ENCODE measurements at places on chromosomes 5 and 9.

DNA sequence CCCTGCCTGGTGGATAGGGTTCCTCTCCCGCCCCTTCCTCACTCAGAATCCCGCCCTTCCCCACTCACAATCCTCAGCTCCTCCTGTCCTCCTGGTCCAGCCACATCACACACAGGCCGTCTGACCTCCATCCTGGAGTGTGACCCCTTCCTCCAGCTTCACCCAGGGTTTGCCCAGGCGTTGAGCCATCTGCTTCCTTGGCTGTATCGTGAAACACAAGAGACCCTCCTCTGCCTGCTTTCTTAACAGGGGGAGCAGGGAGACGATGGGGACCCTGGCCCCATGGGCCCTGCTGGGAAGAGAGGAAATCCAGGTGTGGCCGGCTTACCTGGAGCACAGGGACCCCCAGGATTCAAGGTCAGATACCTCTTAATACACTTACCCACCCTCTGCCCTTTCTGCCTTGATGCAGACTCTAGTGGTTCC lies 32.3 kb upstream of the ORM1 start:
- no peak for DNase-seq

GRCh38 chr5:41650131-41650530 lies 139.7 kb upstream of the PLCXD3 start:
- DNase-seq: no peak

- no peak for DNase-seq
Measured at GRCh38 chr9:91259162-91259561, 102.6 kb downstream of the AUH start.

GRCh38 chr5:115496936-115497576 lies 47.5 kb downstream of the FEM1C start:
- DNase-seq: no peak

GRCh38 chr5:14807471-14807870 lies 64.1 kb downstream of the ANKH start:
- DNase-seq: no peak

GRCh38 chr9:90774682-90775081 lies 26.9 kb upstream of the SYK start:
- no peak for DNase-seq

DNA sequence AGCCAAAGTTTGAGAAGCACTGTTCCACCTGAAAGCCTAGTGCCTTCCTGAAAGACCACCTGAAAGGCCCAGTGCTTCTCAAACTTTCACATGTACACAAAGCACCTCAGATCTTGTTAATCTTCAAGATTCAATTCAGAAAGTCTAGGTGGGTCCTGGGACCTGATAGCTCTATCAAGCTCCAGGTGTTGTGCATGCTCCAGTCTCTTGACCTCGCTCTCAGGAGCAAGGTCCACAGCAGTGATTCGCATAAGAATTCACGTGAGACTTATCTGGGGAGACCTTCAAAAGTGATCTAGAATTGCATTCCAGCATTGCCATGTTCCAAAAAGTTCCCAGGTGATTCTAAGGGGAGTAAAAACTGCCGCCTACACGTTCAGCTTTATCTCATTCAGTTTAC lies 102.1 kb downstream of the PIK3R1 start:
- DNase-seq: no peak

GRCh38 chr9:114001794-114002261 lies 76.3 kb downstream of the AMBP start:
- DNase-seq: no peak

DNA sequence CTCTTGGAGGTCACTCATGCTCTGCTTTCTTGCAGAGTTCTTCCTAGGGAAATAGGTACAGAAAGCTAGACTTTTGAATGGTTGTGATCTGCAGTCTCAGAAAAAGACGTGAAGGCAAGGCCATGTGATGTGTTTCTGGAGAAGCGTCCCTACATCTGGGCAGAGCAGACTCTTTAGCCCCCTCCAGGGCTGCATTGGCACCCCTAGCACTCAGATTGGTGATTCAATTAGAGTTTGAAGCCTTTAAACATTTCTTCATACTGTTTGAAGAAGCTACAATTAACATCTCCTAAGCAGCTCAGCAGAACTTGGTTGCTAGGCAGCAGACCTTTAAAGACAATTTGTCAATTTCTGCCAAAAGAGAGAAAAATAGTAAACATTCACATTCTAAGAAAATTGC lies 21.6 kb downstream of the JADE2 start:
- DNase-seq: no peak

DNA sequence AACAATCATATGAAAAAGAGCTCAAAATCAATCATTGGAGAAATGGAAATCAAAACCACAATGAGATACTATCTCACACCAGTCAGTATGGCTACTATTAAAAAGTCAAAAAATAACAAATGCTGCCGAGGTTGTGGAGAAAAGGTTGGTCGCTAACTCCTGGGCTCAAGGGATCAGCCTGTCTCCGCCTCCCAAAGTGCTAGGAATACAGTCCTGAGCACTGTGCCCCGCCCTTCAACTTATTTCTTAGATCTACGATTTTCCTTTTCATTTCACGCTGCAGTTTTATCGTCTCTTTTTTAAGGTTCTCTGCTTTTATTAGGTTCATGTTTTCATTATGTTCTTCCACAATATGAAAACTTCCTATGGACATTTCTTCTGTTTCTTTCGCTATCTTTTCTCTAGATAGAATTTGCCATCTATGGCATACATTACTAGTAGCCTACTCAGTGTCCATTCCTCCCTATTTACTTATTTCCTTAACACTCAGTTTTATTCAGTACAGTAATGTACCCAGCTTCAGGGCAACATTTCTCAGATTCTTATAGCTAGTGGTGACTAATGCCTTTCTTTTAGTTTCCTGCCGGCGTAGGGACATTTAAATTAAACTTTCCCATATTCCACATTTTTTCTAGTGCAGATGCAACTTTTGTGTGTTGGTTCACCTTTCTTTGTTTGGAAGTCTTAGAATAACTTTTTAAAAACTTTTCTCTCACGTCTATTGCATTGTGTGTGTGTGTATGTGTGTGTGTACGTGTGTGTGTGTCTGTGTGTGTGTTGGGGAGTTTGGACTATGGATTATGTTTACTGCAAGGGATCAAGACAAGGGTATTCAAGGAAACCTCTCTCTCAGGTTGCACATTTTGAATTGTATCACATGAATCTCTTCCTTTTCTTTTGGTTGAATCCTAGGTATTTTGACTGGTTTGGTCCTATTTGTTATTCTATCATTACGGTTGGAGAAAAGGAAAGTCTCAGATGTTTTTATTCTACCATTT lies 21.6 kb upstream of the FBN2 start:
- DNase-seq: no peak

DNA sequence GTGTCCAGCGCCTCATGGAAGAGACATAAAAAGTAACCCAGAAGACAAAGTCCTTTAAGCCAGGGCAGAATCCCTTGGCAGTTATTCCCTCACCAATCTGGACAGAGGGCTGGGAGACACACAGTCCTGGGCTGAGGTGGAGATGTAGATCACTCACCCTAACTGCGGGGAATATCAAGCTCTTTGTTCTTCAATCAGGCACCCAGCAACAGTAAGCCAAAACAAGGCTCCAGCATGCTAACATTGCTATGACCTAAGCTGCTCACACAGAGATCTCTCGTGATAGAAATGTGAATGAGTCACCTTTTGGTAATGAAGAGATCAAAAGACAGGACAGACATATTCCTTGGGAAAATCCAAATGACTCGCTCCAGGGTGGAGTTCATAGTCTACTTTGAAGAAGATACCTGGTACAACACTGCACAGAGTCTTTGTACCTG lies 101.3 kb downstream of the FBN2 start:
- DNase-seq: no peak

- no peak for DNase-seq
Measured at GRCh38 chr5:59274106-59274636, 619.4 kb downstream of the PDE4D start.

GRCh38 chr9:117718701-117719100 lies 14.5 kb downstream of the TLR4 start:
- DNase-seq: no peak

GRCh38 chr5:103624675-103625074 lies 62.1 kb upstream of the NUDT12 start:
- no peak for DNase-seq

GRCh38 chr9:117403403-117403811 lies 11.4 kb downstream of the ASTN2 start:
- DNase-seq: no peak

DNA sequence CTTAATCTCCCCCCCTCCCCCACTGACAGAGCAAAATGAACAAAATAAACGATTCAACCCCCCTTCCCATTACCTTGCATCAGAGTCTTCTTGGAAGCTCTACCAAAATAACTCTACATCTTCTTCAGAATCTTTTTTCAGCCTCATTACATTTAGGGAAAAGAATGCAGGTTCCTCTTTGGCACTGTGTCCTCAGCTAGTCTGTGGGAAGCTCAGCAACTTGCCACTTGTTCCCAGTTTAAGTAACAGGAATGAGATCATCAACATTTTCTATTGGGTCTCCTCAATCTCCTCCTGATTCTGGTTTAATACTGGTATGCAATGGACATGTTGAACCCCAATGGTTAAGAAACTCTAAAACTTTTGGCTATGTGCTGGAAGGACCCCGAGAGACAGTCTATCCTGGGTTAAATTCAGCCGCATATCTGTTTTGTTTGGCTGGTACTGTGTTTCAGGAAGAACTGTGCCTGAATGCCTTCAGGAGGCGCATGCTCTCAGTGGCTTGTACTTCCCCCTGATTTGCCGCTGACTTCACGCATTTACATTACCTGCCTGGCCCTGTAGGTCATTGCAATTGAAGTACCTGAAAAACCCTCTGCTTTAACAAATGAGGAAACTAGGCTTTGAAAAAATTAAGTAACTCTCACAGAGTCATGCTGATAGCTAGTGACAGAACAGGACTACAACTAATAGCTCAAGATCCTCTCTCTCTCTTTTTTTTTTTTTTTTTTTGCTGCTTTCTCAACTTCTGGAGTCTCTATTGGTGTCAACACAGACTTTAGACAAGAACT lies 78.1 kb upstream of the HMHB1 start:
- DNase-seq: no peak

GRCh38 chr5:5598547-5599113 lies 176.2 kb downstream of the ICE1 start:
- no peak for DNase-seq

- no peak for DNase-seq
Measured at GRCh38 chr5:172497591-172498255, 43.4 kb upstream of the SH3PXD2B start.

- no peak for DNase-seq
Measured at GRCh38 chr5:142911775-142912174, 141.6 kb downstream of the ARHGAP26 start.

DNA sequence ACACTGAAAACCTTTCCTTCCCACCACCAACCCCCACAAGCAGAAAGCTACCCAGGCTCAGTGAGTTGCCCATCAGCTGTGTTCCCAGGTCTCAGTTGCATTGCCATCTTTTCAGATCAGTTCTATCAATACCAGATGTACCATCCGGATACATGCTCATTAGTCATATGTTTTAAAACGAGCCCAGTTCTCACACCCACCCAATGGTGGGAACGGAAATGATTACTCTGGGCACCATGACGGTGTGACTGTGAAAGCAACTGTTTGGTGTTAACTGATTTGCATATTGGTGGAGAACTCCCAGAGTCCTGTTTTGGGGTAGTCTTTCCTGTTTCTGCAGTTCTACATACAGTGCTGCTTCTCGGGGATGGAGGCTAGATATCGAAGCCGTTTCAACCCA lies 212.3 kb downstream of the TRIM36 start:
- no peak for DNase-seq

DNA sequence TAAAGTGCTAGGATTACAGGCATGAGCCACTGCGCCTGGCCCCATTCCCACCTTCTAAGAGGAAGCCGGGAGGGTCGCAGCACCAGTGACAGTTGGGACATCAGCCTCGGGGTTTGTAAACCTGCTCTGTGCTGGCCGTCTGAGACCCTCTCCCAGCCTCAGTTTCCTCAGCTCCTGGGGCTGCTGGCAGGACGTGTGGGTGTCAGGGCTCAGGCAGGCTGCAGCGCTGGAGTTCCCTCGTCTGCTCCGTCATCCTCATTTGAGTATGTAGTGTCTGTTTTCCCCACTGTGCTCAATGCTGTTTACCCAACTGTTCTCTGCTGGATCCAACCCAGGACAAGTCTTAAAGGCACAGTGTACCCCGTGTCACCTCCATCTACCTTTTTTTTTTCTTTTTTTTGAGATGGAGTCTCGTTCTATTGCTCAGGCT lies 2.0 kb upstream of the NINJ1 start:
- DNase-seq: no peak

GRCh38 chr9:86768020-86768419 lies 179.3 kb downstream of the GAS1 start:
- DNase-seq: no peak

DNA sequence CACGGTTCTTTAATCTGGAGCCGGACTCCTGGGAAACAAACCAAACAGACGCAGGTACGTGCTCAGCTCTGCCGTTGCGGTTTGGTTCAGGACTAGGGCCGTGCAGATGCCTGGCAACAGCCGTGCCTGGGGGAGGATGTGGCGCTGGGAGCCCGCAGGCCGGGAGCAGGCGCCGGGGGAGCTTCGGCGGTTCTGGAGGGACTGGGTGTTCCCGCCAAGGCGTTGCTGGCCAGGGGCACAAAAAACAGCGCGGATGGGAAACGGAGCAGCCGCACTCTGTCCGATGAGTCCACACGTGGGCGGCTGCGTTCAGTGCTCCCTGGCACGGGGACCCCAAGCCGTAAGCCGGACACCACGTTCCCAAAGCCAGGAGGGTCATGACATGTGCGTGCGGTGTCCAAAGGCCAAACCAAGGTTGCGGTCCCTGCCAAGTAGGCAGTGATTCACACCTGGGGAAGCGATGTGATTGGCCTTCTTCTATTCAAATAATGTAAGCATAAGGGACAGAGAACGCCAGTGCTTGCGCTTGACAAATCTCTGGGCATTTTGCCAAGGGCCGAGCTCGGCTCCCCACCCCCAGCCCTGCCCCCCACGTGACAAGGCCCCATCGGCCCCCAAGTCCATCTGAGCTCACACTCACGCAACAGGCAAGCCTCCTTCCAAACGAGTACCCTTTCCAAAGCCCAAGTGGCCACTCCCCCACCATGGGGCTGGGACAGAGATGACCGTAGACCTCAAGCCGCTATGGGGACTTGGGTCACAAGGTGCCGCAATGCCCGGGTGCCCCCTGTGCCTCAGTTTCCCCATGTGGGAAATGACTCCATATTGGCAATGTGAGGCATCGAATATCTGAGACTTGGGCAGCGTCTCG lies 49.7 kb upstream of the NKD2 start:
- DNase-seq: no peak

GRCh38 chr9:78453450-78453849 lies 156.5 kb downstream of the PSAT1 start:
- no peak for DNase-seq

- no peak for DNase-seq
Measured at GRCh38 chr9:77210116-77210515, 32.8 kb downstream of the VPS13A start.
